ENCODE measurements at places on chromosomes 1 and 21.

GRCh38 chr1:11929849-11930248, 3.6 kb upstream of the KIAA2013 start:
- no peak for DNase-seq

GRCh38 chr1:206419250-206419649, 51.0 kb upstream of the IKBKE start:
- no peak for DNase-seq

DNA sequence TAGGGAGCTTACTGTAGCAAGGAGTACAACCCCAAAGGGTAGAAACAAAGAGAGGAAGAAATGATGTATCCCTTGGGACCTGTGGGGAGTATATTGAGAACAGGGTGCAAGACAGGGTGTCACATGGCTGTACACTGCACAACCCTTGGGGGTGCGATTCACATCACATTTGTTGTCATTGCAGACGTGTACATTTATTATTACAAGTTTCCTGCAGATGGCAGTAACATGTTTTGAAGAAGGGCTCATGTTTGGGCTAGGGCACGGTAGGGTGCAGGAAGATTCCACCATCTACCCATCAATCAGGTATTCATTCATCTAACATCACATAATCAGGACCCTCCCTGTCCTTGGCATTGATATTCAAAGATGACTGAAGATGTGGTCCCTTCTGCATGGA, 62.5 kb downstream of the NDUFS5 start:
- DNase-seq, result no peak

DNA sequence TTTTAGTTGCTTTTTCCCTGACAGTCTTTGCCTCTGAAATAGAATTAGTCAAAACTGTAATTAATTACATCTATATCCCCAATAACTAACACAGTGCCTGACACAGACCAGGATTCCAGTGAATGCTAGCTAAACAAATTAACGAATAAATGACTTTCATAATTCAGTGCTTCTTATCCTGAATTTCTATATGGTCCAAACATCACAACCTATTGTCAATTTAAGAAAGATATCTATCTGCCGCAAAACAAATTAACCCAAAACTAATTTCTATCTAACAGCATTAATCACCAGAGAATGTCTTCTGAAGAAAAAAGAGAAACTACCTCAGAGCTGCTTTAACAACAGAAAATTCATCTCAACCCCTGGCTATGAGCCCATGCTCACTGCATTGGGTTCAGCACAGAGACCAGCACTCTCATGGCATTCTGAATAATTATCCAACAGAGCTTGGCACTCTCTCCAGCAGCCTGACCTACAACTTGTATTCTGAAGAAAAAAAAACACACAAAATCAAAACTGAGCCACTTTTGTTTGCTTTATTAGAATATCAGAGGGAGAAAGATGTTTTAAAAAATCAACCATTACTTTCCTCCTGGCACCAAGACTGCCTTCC, 547.3 kb upstream of the BEND5 start:
- peak; percentile 28 for DNase-seq

- DNase-seq, result no peak
Measured at GRCh38 chr1:207081088-207081487, 7.6 kb upstream of the C4BPB start.

- DNase-seq, result no peak
Measured at GRCh38 chr1:3063379-3064295, 5.4 kb upstream of the PRDM16 start.

DNA sequence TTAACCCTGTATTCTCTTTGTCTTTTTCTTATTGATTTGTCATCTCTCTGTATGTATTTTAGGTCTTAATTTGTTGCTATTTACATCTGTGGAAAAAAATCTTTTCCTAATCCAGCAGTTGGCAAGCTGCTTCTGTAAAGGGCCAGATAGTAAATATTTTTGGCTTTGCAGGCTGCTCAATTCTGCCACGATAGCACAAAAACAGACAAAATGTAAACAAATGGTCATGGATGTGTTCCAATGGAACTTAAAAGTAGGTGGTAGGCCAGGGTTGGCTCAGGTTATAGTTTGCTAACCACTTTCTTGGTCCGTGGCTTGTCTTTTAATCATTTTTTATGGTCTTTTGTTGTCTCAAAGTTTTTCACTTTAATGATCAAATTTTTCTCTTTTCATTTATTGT, 371.8 kb downstream of the HHAT start:
- DNase-seq, result no peak

All from globus pallidus (tissue), 1 donor.